ENCODE measurements at places on chromosomes 13 and 19. TPM values are rescaled to one million over a fixed set of nuclear protein-coding genes. Genes with fewer than 3 reads are reported as not detected.

DNA sequence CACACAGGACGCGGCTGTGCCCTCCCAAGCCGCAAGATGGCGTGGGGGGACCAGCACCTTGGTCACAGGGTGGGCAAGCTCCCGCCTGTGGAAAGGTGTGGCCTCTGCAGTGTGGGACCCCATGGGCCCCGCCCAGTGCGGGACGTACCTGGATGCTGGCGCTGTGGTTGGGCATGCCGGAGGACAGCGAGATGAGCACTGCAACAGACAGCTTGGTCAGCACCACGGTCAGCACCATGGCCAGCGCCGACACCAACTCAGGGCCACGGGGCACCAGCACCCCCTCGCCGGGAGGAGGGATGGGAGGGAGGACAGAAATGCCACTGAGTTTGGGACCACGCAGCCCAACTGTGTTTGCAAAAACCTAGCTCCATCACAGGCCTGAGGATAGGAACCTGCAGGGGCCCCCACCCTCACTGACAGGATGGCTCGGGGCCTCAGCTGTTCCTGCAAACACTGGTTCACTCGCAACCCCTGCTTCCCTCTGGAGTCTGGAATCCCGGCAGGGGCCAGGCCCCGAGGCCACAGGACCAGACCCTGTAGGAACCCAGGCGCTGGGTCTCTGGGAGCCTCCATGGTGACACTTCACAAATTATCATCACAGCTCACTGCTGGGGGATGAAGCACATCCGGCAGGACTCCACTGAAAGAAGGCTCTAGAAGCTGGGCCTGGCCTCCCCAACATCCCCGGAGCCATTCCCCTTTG lies 27.1 kb downstream of the IZUMO4 start:
- H3K27me3 ChIP-seq, result no peaks in the 10 kb centered on the region
- peaks cover 2% of the 10 kb centered on the region for H3K4me1 ChIP-seq
- no peak overlapping the region for H3K4me3 ChIP-seq
- H3K36me3 ChIP-seq, result no peaks in the 10 kb centered on the region
- H3K27ac ChIP-seq, result no peak overlapping the region

Gene GTPBP3
- total RNA-seq, result 33.3 TPM

- peak overlapping the region; percentile 88 for H3K4me3 ChIP-seq
- peak overlapping the region; percentile 91 for H3K27ac ChIP-seq
- H3K36me3 ChIP-seq, result no peaks in the 10 kb centered on the region
- H3K27me3 ChIP-seq, result no peaks in the 10 kb centered on the region
- DNase-seq, result peak; percentile 34
- H3K4me1 ChIP-seq, result peaks cover 8% of the 10 kb centered on the region
These were observed 557 bp downstream of the PSPC1 start for GRCh38 chr13:19782049-19782726.

DNA sequence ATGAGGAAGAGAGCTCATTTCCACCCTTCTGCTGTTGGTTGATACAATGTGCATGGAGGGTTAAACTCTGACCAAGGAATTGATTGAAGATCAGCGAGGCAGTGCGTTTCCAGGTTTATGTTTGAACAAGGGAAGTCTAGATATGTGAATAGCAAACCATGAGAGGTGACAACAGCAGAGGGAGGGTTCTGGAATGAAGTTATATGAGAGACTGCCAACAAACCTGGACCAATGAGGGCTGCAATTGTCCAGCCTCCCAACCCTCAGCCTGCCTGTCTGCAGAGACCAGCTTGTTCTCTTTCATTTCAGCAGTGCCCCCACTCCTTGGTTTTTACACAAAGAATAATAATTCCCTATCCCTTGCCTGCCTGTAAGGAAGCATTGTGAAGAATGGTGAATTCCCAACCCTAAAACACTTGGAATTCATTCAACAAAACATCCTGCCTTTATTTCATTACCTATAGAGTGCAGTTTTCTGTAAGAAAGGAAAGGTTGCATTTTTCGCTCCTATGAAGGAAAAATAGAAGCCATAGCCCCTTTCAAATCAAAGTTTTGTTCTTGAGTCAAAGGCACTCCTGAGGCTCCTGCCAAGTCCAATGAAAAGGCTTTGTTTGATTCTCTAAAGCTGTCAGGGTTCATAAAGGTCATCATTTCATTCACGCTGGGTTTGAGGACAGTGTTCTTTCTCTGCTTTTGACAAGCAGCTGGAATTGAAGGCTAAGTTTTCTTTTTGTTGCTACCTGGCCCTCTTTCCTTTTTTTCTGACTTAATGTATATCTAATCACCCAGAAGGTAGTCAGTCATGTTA lies 53.6 kb upstream of the ABCC4 start:
- no peak for DNase-seq
- H3K27me3 ChIP-seq, result peaks cover 31% of the 10 kb centered on the region
- H3K36me3 ChIP-seq, result no peaks in the 10 kb centered on the region
- H3K4me3 ChIP-seq, result no peak overlapping the region

Gene TMC4
- total RNA-seq, result 3.1 TPM

GRCh38 chr19:39913682-39914333 lies 20.6 kb downstream of the FCGBP start:
- peaks cover 2% of the 10 kb centered on the region for H3K36me3 ChIP-seq
- H3K4me3 ChIP-seq, result no peak overlapping the region
- H3K27ac ChIP-seq, result no peak overlapping the region

GRCh38 chr13:101691341-101691860 lies 238.9 kb downstream of the ITGBL1 start:
- H3K4me1 ChIP-seq, result no peaks in the 10 kb centered on the region
- no peak overlapping the region for H3K27ac ChIP-seq
- H3K27me3 ChIP-seq, result peaks cover 19% of the 10 kb centered on the region

All from T-helper 17 cell (primary cell).